ENCODE measurements at places on chromosomes 12 and 14. TPM values are rescaled to one million over a fixed set of nuclear protein-coding genes. Genes with fewer than 3 reads are reported as not detected.
A peak's percentile ranks its signal among the peaks of the same experiment; 100 is the strongest.

DNA sequence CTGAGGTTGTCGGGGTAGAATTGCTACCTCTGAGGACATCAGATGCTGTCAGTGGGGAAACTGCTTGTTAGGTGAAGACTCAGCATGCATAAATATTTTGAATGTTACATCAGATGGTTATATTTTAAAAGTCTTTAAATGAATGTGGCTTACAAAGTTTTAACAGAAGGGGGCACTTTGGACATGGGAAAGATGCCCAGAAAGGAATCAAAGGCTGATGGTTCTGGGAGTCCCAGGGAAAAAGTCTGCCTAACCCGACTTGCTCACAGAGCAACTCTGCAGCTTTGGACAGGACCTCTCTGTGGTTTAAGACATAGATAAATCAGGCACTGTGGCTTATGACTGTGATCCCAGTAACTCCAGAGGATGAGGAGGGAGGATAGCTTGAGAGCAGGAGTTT, 474.9 kb downstream of the ATP23 start:
- no peaks in the 10 kb centered on the region for H3K36me3 ChIP-seq
- H3K4me1 ChIP-seq, result no peaks in the 10 kb centered on the region
- H3K27ac ChIP-seq, result no peak overlapping the region
- no peak for DNase-seq

DNA sequence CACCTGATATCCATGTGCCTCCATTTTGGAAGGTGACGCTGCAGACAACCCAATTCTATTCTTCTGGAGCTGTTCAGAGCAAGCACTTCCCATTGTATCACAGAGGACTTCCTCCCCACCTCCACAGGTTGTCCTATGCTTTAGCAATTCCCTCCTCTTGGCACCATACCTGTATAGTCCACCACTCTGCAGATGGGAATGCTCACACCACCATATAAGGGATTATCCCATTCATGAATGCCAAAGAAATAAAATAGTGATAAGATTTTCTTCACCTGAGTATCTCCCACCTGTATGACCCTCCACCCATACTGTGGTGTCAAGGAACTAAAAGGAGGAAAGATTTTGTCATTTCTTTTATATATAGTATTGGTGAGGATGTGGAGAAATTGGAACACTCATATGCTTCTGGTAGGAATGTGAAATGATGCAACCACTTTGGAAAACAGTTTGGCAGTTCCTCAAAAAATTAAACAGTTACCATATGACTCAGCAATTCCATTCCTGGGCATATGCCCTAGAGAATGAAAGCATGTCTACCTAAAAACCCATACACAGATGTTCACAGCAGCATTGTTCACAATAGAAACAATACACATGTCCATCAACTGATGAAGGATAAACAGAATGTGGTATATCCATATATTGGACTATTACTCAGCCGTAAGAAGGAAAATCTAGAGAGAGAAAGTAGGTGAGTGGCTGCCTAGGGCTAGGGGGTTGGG, 75.2 kb downstream of the FIGNL2 start:
- no peak overlapping the region for H3K4me3 ChIP-seq
- peaks cover 3% of the 10 kb centered on the region for H3K4me1 ChIP-seq
- H3K27ac ChIP-seq, result no peak overlapping the region
- H3K36me3 ChIP-seq, result no peaks in the 10 kb centered on the region
- H3K27me3 ChIP-seq, result no peaks in the 10 kb centered on the region

- peaks cover 2% of the 10 kb centered on the region for H3K36me3 ChIP-seq
- peaks cover 39% of the 10 kb centered on the region for H3K4me1 ChIP-seq
- H3K27ac ChIP-seq, result peak overlapping the region; percentile 85
- peak; percentile 2 for DNase-seq
- H3K4me3 ChIP-seq, result peak overlapping the region; percentile 89
Measured at GRCh38 chr12:101696251-101697196, 916 bp upstream of the CHPT1 start.

- H3K27me3 ChIP-seq, result no peaks in the 10 kb centered on the region
- no peaks in the 10 kb centered on the region for H3K4me1 ChIP-seq
- DNase-seq, result no peak
- H3K27ac ChIP-seq, result no peak overlapping the region
- H3K4me3 ChIP-seq, result no peak overlapping the region
Measured at GRCh38 chr12:103379670-103380069, 116.1 kb downstream of the C12orf42 start.

Gene CRIP2
- total RNA-seq, result 0.16 TPM

DNA sequence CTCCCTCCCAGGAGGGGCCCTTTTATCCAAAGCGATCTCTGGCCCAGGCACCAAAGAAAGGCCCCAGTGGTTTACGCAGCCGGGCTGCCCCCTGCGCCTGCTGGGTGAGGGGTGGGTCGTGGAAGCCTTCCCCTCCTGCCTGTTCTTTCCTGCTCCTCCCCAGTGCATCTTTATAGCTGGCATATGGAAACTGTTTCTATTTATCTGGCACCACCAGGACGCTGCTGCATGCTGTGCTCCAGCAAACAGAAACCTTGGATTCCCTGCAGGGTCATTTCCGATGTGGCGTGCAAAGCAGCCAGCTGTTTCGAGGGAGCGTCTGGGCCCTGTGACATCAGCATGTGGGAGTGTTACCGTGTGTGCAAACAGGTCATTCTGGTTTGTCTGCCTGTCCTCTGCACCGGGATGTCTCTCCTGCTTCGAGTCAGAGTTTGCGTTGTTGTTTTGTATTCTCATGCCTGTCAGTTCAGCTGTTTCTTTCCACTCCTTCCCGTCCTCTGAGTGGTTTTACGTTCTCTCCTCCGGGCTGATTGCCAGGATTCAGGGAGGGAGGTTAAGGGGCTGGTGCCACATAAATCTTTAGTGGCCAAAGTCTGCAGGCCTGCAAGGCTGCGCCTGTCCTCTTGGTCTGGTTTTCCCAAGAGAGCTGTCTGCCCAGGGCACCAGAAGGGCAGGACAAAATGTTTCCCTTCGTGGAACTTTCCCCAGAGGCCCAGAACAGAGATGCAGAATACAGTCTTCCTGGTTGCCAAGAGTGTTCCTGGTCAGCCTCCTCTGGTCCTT, 24.6 kb downstream of the TPCN1 start:
- no peak overlapping the region for H3K4me3 ChIP-seq
- no peaks in the 10 kb centered on the region for H3K4me1 ChIP-seq
- H3K27me3 ChIP-seq, result no peaks in the 10 kb centered on the region
- peaks cover 7% of the 10 kb centered on the region for H3K36me3 ChIP-seq
- no peak overlapping the region for H3K27ac ChIP-seq
- DNase-seq, result no peak

DNA sequence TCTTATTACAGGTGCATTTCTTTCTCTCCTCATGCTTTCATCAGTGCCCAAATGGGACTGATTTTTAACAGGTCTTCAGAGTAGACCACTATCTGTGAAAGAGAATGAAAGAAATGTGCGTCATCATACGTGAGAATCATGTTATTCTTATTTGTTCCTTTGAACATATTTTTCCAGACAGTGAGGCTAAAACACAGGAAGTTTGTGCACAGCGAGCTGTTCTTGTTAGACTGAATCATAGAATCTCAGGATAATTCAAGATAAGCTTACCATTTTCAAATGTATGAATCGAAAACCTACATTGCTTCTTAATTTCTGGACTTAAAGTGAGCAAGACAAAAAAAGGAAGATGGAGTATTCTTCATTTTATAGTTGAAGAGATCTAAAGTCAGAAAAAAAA, 383.1 kb downstream of the EGLN3 start:
- no peaks in the 10 kb centered on the region for H3K4me1 ChIP-seq
- H3K36me3 ChIP-seq, result no peaks in the 10 kb centered on the region
- DNase-seq, result no peak
- H3K27ac ChIP-seq, result no peak overlapping the region
- H3K27me3 ChIP-seq, result no peaks in the 10 kb centered on the region
- no peak overlapping the region for H3K4me3 ChIP-seq

- H3K4me1 ChIP-seq, result peaks cover 36% of the 10 kb centered on the region
- H3K4me3 ChIP-seq, result no peak overlapping the region
- H3K27ac ChIP-seq, result no peak overlapping the region
Measured at GRCh38 chr12:1724250-1724649, 33.4 kb downstream of the ADIPOR2 start.

GRCh38 chr12:88108021-88108420, 33.9 kb downstream of the CEP290 start:
- peaks cover 2% of the 10 kb centered on the region for H3K4me1 ChIP-seq
- no peak for DNase-seq
- no peak overlapping the region for H3K27ac ChIP-seq

- no peak for DNase-seq
- H3K4me1 ChIP-seq, result peaks cover 53% of the 10 kb centered on the region
- H3K27me3 ChIP-seq, result no peaks in the 10 kb centered on the region
Measured at GRCh38 chr14:61589691-61590581, 105.4 kb upstream of the HIF1A start.

GRCh38 chr14:68961781-68962584, 17.1 kb downstream of the ACTN1 start:
- DNase-seq, result no peak
- H3K27ac ChIP-seq, result peak overlapping the region; percentile 46
- peaks cover 92% of the 10 kb centered on the region for H3K4me1 ChIP-seq
- H3K36me3 ChIP-seq, result peaks cover 34% of the 10 kb centered on the region
- no peaks in the 10 kb centered on the region for H3K27me3 ChIP-seq
- no peak overlapping the region for H3K4me3 ChIP-seq

GRCh38 chr14:61444215-61444768, 122.9 kb downstream of the PRKCH start:
- peaks cover 60% of the 10 kb centered on the region for H3K36me3 ChIP-seq
- peak overlapping the region; percentile 99 for H3K27ac ChIP-seq
- no peak overlapping the region for H3K4me3 ChIP-seq
- H3K27me3 ChIP-seq, result no peaks in the 10 kb centered on the region
- peaks cover 90% of the 10 kb centered on the region for H3K4me1 ChIP-seq
- DNase-seq, result peak; percentile 83

Gene PLBD1
- total RNA-seq, result 0.32 TPM

DNA sequence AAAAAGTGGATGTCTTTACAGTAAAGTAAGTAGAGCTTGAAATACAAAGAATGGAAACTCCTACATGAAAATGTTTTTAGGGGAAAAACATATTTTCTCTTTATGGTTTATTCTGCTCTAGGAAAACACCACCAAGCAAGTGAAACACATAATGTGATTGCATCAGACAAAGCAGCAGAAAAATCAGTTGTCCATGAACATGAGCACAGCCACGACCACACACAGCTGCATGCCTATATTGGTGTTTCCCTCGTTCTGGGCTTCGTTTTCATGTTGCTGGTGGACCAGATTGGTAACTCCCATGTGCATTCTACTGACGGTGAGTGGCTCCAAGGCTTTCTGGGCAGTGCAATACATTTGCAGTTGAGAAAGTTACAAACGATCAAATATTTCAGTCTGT, 42.6 kb upstream of the PLEKHD1 start:
- H3K4me1 ChIP-seq, result peaks cover 20% of the 10 kb centered on the region
- peak overlapping the region; percentile 61 for H3K4me3 ChIP-seq
- peak overlapping the region; percentile 64 for H3K27ac ChIP-seq
- no peak for DNase-seq
- peaks cover 42% of the 10 kb centered on the region for H3K36me3 ChIP-seq

- H3K4me1 ChIP-seq, result peaks cover 2% of the 10 kb centered on the region
- peak overlapping the region; percentile 75 for H3K4me3 ChIP-seq
- H3K36me3 ChIP-seq, result no peaks in the 10 kb centered on the region
- H3K27me3 ChIP-seq, result peaks cover 43% of the 10 kb centered on the region
Measured at GRCh38 chr14:76761960-76762410, 717 bp downstream of the VASH1 start.

DNA sequence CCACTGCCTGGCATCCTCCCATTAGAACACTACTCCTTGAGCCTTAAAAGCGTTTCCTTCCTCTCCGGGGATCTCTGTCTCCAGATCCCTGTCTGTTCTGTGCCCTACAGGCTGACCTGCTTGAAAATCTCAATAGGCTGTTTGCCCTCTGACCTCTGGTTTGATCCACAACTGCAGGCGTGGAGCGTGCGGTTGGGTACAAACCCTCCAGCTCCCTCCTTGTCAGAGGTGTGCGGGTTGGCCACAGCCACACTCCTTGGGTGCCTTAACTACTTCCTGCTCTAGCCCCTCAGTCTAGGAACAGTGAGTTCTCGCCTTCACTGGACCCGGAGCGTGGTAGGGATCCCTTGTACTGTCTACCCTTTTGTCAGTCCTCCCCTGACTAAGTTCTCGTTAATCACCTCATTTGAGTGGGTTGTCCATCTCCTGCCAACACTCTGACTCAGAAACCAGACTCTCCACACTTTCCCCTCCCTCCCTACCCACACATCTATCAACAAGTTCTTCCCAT, 33.1 kb downstream of the CMKLR1 start:
- H3K27ac ChIP-seq, result no peak overlapping the region
- no peak for DNase-seq
- H3K36me3 ChIP-seq, result no peaks in the 10 kb centered on the region
- H3K27me3 ChIP-seq, result peaks cover 17% of the 10 kb centered on the region
- H3K4me1 ChIP-seq, result peaks cover 3% of the 10 kb centered on the region

Data from activated naive CD8-positive, alpha-beta T cell treated with anti-CD3 and anti-CD28 coated beads for 36 hours (primary cell).